Neural crest cell (in vitro differentiated cells): ENCODE measurements at places on chromosomes 3 and 15. TPM values are rescaled to one million over a fixed set of nuclear protein-coding genes. Genes with fewer than 3 reads are reported as not detected.

DNA sequence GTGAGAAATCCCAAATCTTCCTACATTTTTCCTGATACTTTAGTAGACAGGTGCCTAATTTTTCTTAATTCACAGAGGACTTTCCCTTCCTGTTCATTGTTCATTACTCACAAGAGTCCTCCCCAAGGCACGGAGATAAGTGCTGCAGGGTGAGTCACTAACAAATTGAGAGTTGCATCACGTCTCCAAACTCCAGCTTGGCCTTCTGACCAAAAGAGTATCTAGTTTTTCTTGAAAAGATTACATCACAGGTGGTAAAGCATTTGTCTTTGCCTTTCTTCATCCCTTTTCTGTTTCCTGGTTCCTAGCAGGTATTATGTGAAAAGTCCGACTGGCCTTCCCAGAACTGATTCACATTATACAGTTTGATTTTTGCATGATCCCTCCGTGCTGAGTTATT lies 24.9 kb upstream of the RASGRP1 start:
- no peak for DNase-seq

- no peak for DNase-seq
Observed at GRCh38 chr15:45544266-45545023, 21.9 kb upstream of the SLC30A4 start.

GRCh38 chr3:189146848-189147247 lies 24.9 kb upstream of the TPRG1 start:
- no peak for DNase-seq

DNA sequence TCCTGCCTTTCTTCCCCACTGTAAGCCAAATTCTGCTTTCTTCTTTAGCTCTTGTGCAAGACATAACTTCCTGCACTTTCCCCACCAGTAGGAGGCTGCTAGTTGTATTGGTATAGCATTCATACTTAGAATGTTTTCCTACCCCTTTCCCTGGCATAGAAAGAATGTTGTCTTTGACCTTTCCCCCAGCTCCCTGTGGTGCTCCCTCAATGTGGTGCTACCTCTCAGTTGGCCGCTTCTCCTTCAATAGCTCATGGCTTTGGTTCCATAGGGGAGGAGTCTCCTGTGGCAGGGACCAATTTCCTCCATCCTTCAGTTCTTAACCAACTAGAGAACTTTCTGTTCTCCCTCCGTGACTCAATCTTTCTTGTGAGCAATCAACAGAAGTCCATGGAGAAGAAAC lies 67.5 kb upstream of the AKAP13 start:
- no peak for DNase-seq

- no peak for DNase-seq
Observed at GRCh38 chr15:89492934-89493631, 3.3 kb downstream of the RHCG start.

DNA sequence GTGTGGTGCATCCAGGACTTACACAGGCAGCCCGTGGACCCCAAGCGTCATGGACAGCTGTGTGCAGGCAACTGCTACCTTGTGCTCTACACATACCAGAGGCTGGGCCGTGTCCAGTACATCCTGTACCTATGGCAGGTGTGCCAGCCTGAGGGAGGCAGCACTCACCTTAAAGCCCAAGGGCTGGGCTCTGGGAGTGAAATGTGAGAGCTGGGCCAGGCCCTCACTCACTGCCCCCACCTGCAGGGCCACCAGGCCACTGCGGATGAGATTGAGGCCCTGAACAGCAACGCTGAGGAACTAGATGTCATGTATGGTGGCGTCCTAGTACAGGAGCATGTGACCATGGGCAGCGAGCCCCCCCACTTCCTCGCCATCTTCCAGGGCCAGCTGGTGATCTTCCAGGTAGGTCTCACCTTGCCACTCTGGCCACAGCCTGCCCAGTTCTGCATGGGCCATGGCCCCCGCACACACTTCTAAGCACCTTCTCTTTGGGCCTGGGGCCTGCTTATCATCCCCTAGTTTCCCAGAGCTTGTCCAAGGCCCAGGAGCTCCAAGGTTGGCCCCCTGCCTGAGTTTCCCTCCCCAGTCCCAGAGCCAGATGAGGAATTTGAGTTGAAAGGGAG lies 11.0 kb downstream of the VILL start:
- no peak for DNase-seq

- DNase-seq, result no peak
Observed at GRCh38 chr3:172786036-172786435, 35.5 kb downstream of the ECT2 start.

GRCh38 chr3:177944228-177944661 lies 592.0 kb upstream of the KCNMB2 start:
- no peak for DNase-seq

DNA sequence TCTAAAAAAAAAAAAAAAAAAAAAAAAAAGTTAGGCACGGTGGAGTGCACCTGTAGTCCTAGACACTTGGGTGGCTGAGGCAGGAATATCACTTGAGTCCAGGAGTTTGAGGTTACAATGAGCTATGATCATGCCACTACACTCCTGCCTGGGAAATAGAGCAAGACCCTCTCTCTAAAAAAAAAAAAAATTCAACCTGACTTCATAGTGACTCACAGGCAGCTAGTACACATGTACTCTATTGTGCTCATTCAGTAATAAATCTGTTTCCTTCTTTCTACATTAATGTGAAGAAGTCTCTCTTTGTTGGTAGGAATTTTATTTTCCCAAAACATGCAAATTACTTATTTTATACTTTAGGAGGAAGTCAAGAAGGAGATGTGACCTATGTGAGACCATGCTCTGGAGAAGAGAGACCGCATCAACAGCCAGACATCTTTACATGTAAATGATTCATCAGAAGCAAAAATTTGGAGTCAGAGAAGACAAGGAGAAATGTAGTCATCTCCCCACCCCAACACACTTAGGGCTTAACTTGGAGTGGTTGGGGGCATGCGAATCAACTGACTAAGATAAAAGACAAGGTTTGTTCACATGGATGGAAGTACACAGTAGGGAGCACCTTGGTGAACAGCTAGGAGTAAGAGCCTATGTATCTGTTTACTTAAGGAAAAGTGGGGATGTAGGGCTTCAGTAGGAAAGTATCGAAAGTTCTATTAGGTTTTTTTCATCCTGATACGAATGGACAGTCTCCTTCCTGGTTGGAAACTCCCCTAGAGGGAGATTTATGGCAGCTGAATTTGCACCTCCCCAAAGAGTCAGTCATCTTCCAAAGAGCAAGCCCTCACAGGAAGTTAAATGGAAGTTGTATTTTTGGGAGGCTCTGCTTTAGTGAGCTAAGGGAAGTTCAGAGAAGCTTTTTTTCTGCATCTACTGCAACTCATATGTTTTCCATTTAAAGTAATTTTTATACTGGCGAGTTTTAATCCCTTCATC lies 23.0 kb upstream of the NMD3 start:
- no peak for DNase-seq

DNA sequence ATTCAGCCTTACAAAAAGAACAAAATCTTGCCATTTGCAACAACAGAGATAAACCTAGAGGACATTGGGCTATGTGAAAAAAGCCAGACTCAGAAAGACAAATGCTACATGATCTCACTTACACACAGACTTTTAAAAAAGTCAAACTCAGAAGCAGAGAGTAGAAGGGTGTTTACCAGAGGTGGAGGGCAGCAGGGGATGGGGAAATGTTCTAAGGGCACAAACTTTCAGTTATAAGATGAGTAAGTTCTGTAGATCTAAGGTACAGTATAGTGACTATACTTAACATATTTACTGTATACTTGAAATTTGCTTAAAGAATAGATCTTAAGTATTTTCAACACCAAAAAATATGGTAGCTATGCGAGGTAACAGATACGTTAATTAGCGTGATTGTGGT lies 3.0 kb downstream of the MYEF2 start:
- no peak for DNase-seq

DNA sequence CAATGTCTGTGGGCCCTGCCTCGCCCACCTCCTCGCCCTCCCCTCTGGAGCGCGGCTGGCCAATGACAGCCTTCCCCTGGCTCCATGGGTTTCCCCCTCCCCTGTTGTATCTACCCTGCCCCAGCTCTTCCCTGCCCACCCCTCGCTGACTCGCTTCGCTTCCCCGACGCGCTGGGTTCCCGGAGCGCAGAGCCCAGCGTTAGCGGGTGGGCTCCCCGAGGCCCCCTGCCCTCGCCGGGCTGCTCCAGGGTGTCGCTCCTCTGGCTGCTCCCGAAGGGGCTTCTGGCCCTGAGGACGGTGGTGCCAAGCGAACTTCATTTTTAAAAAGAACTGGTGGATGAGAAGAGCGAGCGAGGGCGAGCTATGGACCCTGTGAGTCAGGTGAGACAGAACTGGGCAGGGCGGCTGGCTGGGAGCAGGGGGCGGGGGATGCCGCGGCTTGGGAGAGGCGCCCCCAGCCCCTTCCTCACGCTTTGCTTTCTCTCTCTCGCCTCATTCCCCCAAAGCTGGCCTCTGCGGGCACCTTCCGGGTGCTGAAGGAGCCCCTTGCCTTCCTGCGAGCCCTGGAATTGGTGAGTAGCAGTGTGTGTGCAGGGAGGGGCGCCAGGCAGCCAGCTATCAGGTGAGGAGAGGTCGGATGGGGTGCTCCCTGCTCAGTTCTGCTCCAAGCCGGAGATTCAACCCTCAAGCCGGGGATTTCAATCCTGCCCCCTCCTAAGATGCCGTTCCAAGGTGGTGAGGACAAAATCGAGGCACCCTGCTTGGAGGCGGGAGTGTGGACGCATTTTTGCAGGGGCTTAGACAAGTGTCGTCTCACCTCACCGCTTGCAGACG lies at the start of gene SYNPR:
SYNPR (plus strand) TSS at position 138 of the 834 bp plus-strand sequence.
- DNase-seq, result no peak

DNA sequence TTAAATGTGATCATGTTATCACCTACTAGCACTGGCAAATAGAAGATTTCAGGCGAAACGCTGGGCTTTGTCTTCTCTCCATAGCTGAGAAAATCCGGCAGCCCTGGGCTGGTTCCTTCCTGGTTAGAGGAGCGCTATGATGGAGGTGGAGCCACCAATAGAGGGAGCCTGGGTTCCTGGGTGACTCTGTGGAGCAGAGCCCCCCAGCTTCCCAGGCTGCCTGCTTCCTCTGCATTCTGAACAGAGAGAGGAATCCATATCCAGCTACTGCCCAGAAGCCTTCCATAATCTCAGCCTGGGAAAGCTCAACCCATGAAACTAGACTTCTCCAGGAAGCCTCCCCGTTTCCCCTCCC lies 32.6 kb upstream of the IQSEC1 start:
- DNase-seq, result no peak

DNA sequence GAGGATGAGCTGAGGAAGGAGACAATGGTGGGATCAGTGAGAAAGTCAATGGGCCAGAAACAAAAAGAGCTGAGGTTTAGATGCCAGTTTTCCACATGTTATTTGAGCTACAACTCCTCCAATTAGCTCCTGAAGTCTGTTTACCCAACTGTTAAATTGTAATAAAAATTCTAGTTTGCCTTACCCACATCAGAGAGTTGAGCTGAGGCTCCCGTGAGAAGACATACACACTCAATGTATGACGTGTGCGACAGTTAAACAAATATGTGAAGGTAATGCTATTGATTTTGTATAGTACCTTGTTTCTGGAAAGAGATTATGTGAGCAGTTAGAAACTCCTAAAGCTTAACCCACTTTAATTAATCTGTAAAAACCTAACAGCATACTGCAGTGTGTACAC lies 318.1 kb upstream of the GRM7 start:
- DNase-seq, result no peak

DNA sequence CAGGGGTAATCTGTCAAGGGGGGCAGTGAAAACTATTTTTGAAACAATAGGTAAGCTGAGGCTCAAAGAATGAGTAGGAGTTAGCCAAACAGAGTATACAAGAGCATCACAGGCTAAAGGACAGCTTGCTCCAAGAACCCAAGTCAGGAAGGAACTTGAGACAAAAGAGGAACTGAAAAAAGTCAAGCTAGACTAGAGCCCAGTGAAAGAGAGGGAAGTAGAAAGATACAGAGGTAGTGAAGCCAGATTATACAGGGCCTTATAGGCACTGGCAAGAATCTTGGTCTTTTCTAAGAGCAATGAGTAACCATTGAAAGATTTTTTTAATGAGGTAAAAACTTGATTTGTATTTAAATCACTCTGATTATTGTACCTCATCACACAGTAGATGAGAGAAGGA lies 69.9 kb downstream of the FILIP1L start:
- DNase-seq, result no peak

FSIP1 gene
- total RNA-seq, result 6.8 and 8.1 TPM in 2 replicates

CKMT1A gene
- total RNA-seq, result 4.9 and 5.3 TPM in 2 replicates

COL6A5 gene
- not detected in 2 replicates for total RNA-seq

XCR1 gene
- not detected in 2 replicates for total RNA-seq

RASGRP1 gene
- 1.6 and 1.8 TPM in 2 replicates for total RNA-seq

MME gene
- total RNA-seq, result 0.52 and 0.91 TPM in 2 replicates

CYB561D2 gene
- total RNA-seq, result 11.7 and 12.8 TPM in 2 replicates

ZNF80 gene
- not detected in 2 replicates for total RNA-seq
